ENCODE measurements at places on chromosomes 5 and 9. TPM values are rescaled to one million over a fixed set of nuclear protein-coding genes. Genes with fewer than 3 reads are reported as not detected.

GRCh38 chr9:24096756-24097155 lies 270.7 kb upstream of the ELAVL2 start:
- no peaks in the 10 kb centered on the region for H3K4me1 ChIP-seq
- H3K27ac ChIP-seq: no peak overlapping the region
- no peak for DNase-seq
- no peaks in the 10 kb centered on the region for H3K36me3 ChIP-seq
- H3K27me3 ChIP-seq: no peaks in the 10 kb centered on the region

C9orf40 gene
- total RNA-seq: 4.0 TPM

DNA sequence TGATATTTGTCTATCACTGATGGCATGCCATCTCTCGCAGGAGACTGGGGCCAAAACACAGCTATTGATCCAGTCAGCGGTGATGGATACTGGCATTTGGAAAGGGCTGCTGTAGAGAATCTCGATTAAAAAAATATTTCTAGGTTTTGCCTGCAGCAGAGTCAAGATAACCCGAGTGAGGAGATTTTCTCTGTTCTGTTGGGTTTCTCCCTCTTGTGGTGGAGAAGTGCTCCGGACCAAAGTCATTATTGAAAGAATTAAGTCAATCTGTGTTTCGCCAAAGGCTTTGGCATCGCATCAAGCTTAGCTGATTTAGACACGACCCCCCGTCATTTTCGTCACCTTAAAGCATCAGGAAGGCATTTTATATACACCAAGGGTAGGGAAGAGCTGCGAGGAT lies 97.1 kb upstream of the IRX2 start:
- no peaks in the 10 kb centered on the region for H3K27me3 ChIP-seq
- no peak overlapping the region for H3K27ac ChIP-seq
- no peak overlapping the region for H3K4me3 ChIP-seq
- no peak for DNase-seq

DNA sequence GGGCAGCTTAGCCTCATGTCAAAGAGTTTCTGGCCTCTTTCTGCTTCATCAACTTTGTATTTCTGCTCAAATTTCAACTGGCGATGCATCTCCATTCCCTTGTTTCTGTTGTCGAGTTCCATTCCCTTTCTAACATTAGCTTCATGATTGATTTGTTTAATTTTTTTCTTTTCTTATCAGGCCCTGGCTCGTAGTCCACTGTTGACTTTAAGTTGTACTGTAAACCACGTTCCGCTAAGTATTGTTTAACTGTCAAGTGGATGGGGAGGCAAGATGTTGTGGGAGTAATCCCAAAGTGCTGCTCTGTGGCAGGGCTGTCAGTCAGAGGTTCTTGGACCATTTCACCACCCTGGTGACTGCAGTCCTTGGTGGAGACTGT lies 309.1 kb downstream of the PSAT1 start:
- H3K4me3 ChIP-seq: no peak overlapping the region
- no peak overlapping the region for H3K27ac ChIP-seq
- DNase-seq: no peak
- no peaks in the 10 kb centered on the region for H3K27me3 ChIP-seq
- H3K4me1 ChIP-seq: no peaks in the 10 kb centered on the region
- no peaks in the 10 kb centered on the region for H3K36me3 ChIP-seq

HCN1 gene
- total RNA-seq: not detected

All from lower lobe of right lung (tissue), 2 donors.